ENCODE measurements at places on chromosomes 5 and 9.

GRCh38 chr5:37776826-37777225, 63.0 kb downstream of the GDNF start:
- no peak for DNase-seq

- DNase-seq = no peak
These were observed 109.1 kb downstream of the CDH10 start for GRCh38 chr5:24535646-24536045.

- no peak for DNase-seq
These were observed 114.5 kb upstream of the CDH6 start for GRCh38 chr5:31078956-31079355.

DNA sequence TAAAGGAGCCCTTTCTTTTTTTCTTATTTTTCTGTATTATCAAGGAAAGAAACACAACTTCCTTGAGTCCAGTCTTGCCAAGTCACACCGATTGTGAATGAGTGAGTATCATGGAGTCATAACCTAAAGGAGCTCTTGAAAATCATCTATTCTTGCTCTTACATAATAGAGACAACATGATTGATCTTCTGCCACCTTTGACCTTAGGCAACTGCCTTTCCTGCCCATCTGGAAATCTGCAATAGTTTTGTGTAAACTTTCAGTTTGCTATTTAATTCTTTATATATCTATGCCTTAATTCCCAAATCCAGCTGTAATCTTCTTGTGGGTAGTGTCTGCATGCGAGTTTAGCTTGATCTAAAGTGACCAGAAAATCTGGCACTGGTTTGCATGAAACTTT, 149.9 kb upstream of the FST start:
- DNase-seq = no peak

DNA sequence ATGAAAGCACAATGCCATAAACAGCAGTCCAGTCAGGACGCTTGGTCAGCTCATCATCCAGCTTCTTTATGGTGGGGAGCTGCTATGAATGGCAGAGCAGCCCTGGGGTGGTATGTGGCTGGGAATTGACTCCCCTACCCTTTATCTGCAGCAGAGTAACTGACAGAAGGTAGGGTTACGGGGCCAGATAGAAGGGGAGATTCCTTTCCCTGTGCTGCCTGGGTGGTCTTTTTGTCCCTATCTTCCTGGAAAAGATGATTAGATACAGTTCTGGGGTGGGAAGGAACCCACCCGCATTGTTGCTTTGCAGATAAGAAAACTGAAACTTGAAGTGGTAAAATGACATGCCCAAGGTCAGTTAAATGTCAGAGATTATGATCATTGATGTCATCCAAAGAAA, 405.5 kb downstream of the ARHGEF28 start:
- DNase-seq = no peak

- peak; percentile 26 for DNase-seq
These were observed 17.7 kb upstream of the IL6ST start for GRCh38 chr5:56012281-56012963.

DNA sequence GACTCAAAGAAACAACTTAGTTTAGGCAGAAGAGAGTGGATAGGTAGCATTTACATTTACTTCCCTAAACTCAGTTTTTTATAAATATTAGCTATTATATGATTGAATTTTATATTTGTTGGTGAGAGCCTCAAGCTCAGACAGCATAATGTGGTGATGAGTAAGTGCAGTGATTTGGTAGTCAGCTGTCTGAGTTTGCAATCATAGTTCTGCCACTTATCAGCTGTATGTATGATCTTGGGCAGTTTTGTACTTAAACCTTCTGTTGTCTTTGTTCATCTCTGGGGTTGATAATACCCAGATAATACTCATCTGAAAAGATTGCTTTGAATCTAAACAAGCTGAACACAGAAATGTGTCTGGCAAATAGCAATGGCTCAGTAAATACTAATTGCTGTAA, 108.8 kb downstream of the ANXA1 start:
- DNase-seq = no peak

DNA sequence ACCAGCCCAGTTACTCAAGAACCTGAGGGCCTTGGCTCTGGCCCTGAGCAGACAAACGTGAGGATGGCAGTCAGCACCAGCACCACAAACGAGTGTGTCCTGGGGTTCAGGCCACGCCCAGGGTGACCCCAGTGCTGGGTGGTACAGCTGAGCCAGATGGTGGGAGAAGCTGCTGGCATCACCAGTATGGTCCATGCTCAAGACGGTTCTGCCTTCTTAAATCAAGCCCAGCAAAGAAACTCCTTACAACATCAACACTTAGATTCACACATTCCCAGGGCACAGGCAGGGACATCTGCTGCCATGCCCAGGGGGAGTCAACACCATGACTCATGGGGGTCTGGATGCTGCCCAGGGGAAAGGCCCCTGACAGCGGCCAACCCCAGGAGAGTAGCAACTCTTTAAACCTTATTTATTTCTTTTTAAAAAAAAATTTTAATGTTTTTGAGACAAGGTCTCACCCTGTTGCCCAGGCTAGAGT, 31.3 kb downstream of the IPPK start:
- DNase-seq = no peak

DNA sequence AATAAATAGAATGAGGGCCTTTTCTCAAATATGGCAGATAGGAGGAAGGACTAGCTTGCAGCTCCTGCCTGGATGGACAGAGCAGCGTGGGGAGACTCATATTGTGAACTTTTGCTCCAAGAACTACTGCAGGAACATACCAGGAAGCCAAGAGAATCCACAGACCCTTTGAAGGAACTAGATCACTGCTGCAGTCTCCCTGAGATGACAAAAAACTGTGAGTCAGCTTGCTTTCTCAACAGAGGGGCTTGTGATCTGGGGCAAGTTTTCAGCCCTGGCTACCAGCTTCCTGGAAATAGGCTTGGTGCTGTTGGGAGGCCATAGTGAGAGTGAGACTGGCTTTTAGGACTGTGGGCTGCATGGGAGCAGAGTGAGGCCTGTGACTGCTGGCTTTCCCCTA, 170.6 kb upstream of the TRIM32 start:
- no peak for DNase-seq

- no peak for DNase-seq
These were observed 17.4 kb downstream of the CNTFR start for GRCh38 chr9:34572092-34572491.

GRCh38 chr9:116189683-116190082, 36.1 kb downstream of the PAPPA start:
- no peak for DNase-seq

DNA sequence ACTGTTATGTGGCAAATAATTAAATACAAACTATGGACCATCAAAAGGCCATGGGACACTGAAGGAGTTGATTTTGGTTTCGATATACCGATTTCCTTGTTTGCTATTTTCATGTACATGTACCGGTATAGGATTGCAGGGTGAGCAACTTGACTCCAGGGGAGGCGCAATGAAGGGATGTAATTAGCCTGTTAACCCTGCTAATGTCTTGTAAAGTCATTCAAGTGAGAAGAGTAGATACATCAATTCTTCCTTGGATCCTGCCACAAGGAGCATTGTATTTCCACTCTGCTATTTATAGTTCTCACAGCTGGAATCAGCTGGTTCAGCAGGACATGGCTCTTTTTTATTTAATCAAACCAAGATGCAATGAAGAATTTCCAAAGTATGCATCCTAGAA, 102.0 kb downstream of the STK32A start:
- no peak for DNase-seq

- DNase-seq = no peak
These were observed 1.0 kb upstream of the TRIM7 start for GRCh38 chr5:181205761-181206649.

- DNase-seq = no peak
These were observed 634.8 kb downstream of the DMRTA1 start for GRCh38 chr9:23081377-23081776.

DNA sequence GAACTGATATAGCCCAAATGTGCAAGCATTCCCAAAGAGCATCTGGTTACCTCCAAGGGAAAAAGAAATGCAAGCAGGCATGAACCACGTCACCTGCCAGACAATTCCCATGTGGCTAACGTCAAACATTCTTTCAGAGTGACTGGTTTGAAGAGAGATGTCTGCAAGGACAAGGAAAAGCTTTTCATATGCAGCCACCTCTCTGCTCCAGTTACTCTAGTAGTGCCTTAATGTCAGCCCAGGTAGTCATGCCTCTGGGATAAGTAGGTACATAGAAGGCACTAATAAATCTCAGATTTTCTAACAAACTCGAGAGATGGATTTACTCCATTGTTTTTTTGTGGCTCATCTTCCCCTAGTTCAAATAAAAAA, 96.8 kb upstream of the IFNK start:
- DNase-seq = no peak

DNA sequence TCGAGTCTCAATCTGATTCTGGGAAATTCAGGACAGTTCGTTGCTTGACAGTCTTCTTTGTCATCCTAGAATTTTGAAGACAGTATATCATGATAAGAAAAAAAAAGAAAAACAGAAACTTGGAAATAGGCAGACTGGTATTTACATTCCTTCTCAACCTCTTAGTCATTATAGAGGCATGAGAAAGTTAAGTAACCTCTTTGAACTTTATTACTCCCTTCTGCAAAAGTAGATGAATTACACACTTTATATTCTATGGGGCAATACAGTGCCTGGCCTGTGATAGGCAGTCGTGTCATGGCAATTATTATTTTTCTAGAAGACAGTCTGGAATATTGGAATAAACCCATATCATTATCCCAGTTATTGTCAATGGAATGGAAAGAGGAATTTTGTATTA, 828.9 kb downstream of the TLR4 start:
- DNase-seq = no peak

DNA sequence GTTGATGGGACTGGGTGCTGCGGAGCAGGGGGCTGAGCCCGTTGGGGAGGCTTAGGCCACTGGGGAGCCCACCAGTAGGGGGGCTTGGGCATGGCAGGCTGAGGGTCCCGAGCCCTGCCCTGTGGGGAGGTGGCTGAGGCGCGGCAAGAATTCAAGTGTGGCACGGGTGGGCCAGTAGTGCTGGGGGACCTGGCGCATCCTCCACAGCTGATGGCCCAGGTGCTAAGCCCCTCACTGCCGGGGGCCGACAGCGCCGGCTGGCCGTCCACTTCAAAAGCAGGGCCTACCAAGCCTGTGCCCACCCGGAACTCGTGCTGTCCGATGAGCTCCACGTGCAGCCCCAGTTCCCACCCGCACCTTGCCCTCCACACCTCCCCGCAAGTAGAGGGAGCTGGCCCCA, 917.5 kb downstream of the TAF11L14 start:
- no peak for DNase-seq

DNA sequence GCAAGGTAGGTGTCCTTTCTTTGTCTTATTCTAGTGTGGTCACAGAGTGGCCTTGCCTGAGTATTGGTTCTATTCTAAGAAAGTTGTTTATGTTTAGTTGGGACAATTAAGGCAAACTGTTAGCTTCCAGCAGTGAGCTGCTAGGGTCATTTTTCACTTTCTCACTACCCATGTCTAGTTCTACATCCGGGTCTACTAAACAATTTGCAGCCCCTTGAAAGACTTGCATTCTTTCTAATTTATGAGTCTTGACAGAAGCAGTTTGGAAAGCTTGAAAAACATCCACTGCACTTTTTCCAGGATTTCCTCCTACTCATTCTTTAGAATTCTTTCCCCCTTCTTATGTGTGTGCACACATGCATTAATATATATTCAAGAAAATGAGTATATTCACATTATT, 892.2 kb upstream of the ACO1 start:
- no peak for DNase-seq
